ENCODE measurements at places on chromosomes 12 and 14.

DNA sequence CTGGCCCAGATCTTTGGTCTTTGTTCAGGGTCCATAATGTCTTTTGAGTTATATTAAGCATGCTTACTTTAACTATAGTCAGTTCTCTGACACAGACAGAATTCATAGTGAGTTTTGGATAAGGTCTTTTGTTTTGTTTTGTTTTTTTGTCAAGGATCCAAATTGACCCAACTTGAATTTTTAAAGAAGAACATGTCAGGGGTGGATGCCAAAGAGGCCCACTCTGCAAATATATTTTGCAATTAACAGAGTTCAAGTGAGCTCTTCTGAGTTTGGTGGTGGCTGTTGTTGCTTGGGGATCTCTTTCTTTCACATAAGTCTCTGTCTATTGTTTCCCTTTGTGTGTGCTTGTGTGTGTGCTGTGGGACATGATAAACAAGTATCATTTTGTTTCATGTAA is 34.4 kb upstream of the PMCH start:
- no peak for DNase-seq

- DNase-seq: no peak
Observed at GRCh38 chr12:10386857-10387256, 3.0 kb downstream of the KLRK1 start.

DNA sequence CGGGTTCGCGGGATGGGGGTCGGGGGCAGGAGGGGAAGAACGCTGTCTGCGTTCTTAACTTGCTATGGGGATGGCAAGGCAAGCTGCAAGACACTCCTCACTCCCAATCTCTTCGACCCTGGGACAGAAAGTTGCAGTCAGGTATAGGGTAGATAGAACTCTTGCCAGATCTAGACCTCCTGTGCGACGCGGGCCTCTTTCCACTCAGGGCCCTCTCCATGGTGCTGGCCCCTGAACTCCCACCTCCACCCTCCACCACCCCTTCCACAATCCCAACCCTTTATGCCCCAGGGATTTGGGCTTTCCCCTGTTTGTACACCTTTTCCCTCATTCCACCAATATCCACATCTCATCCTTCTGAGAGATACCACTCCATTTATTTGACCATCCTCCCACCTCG is 812 bp downstream of the NABP2 start:
- no peak for DNase-seq

DNA sequence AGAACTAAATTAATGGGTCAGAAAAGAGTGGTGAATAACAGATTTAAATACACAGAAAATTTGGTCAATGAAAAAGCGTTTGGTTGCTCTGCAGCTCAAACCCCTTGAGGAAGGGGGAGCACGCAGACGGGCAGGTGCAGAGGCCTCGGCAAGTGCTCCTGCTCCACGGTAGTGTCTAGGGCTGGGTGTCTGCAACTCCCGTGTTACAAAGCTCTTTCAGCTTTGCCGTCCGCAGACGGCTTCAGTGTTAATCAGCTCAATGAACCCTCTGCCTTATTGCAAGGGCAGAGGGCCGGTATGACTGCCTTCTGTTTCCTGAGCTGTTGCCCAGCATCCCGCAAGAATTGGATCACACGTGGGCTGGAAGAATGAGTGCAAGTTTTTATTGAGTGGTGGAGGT is 125.7 kb upstream of the TRHDE start:
- no peak for DNase-seq

GRCh38 chr12:18470251-18470650 is 208.9 kb downstream of the PIK3C2G start:
- DNase-seq: no peak

- no peak for DNase-seq
Observed at GRCh38 chr12:13595536-13596443, 385.6 kb downstream of the GRIN2B start.

GRCh38 chr12:6980740-6981139 is 10.0 kb downstream of the EMG1 start:
- no peak for DNase-seq
